ENCODE measurements at places on chromosomes 4 and X.

- H3K27ac ChIP-seq: no peak overlapping the region
- no peak for DNase-seq
- H3K4me3 ChIP-seq: no peak overlapping the region
- no peaks in the 10 kb centered on the region for H3K27me3 ChIP-seq
- H3K36me3 ChIP-seq: no peaks in the 10 kb centered on the region
Measured at GRCh38 chrX:10578527-10578926, 41.9 kb downstream of the MID1 start.

GRCh38 chr4:1735215-1735614, 13.9 kb downstream of the TACC3 start:
- no peaks in the 10 kb centered on the region for H3K27me3 ChIP-seq
- peaks cover 2% of the 10 kb centered on the region for H3K4me1 ChIP-seq
- no peak overlapping the region for H3K27ac ChIP-seq
- DNase-seq: no peak

GRCh38 chr4:92012899-92013867, 290.6 kb upstream of the GRID2 start:
- H3K4me1 ChIP-seq: no peaks in the 10 kb centered on the region
- no peak overlapping the region for H3K4me3 ChIP-seq
- H3K27ac ChIP-seq: no peak overlapping the region
- no peaks in the 10 kb centered on the region for H3K27me3 ChIP-seq
- no peak for DNase-seq

DNA sequence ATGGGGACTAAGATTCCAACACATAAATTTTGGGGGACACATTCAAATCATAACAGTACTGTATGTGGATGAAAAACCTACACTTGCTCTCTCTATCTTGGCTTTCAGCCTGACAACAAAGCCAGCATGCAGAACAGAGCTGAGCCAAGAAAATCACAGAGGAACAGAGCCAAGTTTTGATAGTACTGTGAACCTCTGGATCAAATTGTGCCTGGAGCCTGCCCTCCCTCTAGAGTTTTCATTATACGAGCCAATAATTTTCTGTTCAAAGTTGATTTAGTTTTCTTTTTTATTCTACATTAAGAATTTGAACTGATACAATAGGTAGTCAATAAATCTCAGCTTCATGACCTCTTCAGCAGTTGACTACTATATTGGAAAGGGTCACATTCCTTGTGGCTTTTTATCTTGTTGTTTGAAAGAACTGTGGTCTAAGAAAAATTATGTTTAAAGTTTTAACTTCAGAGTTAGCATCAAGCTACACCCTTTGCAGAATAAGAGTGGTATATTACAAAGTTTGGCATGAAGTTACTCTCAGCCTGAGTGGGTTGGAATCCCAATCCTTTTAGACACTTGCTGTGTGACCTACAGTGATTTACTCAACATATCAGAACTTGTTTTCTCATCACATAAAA, 31.1 kb downstream of the GRID2 start:
- DNase-seq: peak; percentile 29
- no peaks in the 10 kb centered on the region for H3K36me3 ChIP-seq
- H3K27me3 ChIP-seq: no peaks in the 10 kb centered on the region
- H3K4me3 ChIP-seq: no peak overlapping the region
- H3K27ac ChIP-seq: no peak overlapping the region
- peaks cover 9% of the 10 kb centered on the region for H3K4me1 ChIP-seq

DNA sequence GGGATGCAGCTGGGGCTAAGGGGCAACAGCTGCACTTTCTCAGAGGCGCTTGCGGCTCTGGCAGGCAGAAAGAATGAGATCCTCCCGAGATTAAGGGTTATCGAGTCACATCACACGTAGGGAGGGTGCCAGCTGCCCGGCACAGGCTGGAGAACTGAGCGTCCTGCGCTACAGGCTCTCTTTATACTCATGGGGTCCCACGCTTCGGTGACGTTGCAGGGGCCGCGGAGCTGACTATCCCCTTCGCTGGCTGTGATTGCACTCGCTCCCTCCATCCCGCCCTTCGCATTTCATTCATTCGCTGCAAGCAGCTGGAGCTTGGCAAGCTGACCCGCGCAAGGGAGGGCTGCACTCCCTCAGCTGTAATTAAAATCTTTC, at the start of gene TACR3:
Gene TACR3 (minus strand): TSS at position 156 of the 378 bp plus-strand sequence. CDS start 310 bp downstream, outside the sequence.
- H3K36me3 ChIP-seq: no peaks in the 10 kb centered on the region
- H3K27ac ChIP-seq: no peak within 1 kb of the TSS
- H3K4me3 ChIP-seq: no peak within 1 kb of the TSS

- H3K4me1 ChIP-seq: no peaks in the 10 kb centered on the region
- DNase-seq: no peak
- no peaks in the 10 kb centered on the region for H3K27me3 ChIP-seq
- H3K36me3 ChIP-seq: no peaks in the 10 kb centered on the region
- no peak overlapping the region for H3K27ac ChIP-seq
- H3K4me3 ChIP-seq: no peak overlapping the region
Measured at GRCh38 chr4:13182133-13182532, 302.0 kb downstream of the RAB28 start.

- no peak for DNase-seq
- H3K4me3 ChIP-seq: no peak overlapping the region
- no peaks in the 10 kb centered on the region for H3K36me3 ChIP-seq
- H3K4me1 ChIP-seq: no peaks in the 10 kb centered on the region
- no peak overlapping the region for H3K27ac ChIP-seq
- no peaks in the 10 kb centered on the region for H3K27me3 ChIP-seq
Measured at GRCh38 chr4:176642472-176642871, 150.2 kb downstream of the VEGFC start.

DNA sequence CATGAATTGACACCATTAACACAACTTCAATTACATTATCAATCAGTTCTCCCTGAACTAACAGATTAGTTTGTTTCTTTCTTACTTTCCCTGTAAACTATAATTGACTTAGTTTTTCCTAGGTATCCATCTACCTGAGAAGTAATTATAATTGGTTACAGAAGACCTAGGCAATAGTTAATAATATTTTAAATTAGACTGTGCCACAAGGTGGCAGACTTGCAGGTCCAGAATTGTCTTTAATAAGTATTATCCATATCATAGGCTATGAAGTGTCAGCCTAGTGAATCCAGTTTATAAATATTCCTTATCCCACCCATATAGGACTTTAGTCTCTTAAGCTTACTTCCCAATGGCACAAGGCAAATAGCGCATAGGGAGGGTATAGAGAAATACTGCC, 48.9 kb upstream of the FAM47B start:
- H3K27ac ChIP-seq: no peak overlapping the region
- H3K27me3 ChIP-seq: no peaks in the 10 kb centered on the region
- no peak overlapping the region for H3K4me3 ChIP-seq

GRCh38 chrX:84047339-84047738, 140.7 kb downstream of the RPS6KA6 start:
- DNase-seq: no peak
- no peak overlapping the region for H3K27ac ChIP-seq
- no peaks in the 10 kb centered on the region for H3K4me1 ChIP-seq
- no peaks in the 10 kb centered on the region for H3K36me3 ChIP-seq
- no peaks in the 10 kb centered on the region for H3K27me3 ChIP-seq

DNA sequence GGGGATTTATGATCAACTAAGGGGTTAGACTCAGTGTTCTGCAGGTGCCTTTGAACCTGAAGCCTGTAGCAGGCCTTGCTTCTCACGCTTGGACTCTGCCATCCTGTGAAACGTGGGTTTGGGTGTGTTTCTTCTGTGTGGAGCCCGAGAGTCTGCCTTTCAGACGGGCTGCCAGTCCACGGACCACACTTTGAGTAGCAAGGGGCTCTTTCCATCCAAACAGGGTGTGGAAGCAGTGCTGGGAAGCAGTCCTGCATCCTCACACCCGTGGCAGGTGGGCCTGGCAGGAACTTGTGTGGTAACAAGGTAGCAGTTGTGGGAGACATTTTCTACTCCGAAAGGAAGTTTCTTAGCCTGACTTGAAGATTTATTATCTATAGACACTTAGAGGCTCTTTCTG, 22.7 kb downstream of the RGS12 start:
- no peaks in the 10 kb centered on the region for H3K27me3 ChIP-seq
- peaks cover 21% of the 10 kb centered on the region for H3K4me1 ChIP-seq
- H3K36me3 ChIP-seq: peaks cover 34% of the 10 kb centered on the region
- no peak overlapping the region for H3K27ac ChIP-seq
- H3K4me3 ChIP-seq: no peak overlapping the region

DNA sequence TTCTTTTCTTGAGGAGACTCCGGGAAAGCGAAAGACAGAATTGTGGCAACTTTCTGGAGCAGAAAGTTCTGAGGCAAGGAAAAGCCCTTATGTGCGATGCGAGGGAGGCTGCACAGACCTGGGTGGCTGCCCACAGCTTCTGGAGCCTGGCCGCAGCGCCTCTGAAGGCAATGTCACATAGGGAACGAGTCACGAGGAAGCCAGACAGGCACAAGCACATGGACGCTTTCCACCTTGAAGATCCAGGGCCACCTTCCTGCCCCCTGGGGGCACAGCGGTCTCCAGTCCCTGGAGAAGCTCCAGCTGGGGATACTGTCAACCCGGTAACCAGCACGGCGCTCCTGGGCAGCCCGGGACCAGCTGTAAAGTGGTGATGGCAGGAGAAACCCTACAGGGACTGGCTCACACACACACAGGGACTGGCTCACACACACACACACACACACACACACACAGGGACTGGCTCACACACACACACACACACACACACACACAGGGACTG, 69.8 kb downstream of the MTNR1A start:
- H3K4me3 ChIP-seq: peak overlapping the region; percentile 26
- H3K27me3 ChIP-seq: no peaks in the 10 kb centered on the region
- no peak overlapping the region for H3K27ac ChIP-seq
- H3K36me3 ChIP-seq: no peaks in the 10 kb centered on the region

DNA sequence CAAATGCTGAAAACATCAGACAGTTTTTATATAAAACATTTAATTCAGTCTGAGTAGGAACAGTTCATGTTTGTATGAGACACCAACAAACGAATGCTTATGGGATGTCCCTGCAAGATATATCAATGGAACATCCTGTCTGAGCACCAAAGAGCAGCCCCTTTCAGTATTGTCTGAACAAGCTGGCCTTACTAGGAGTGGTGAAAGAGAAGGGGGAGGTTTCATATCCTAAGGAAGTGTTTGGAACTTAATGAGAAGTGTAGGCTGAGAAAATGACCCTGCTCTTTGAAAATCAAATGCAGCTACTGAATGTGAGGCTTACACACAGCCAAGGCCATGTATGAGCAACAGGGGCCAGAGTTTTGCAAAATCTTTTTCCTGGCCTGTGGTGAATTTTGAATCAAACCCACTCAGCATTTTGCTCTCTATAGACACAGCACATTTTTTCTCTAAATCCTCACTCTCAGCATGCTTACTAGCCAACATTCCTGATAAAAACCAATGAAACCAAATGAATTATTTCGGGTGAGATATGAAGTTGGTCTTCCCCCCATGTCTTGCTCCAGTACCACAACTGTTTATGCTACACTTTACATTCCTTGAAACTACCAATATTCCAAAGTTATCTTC, 119.4 kb downstream of the LUZP4 start:
- H3K4me3 ChIP-seq: no peak overlapping the region
- no peak overlapping the region for H3K27ac ChIP-seq
- no peaks in the 10 kb centered on the region for H3K27me3 ChIP-seq
- DNase-seq: no peak

DNA sequence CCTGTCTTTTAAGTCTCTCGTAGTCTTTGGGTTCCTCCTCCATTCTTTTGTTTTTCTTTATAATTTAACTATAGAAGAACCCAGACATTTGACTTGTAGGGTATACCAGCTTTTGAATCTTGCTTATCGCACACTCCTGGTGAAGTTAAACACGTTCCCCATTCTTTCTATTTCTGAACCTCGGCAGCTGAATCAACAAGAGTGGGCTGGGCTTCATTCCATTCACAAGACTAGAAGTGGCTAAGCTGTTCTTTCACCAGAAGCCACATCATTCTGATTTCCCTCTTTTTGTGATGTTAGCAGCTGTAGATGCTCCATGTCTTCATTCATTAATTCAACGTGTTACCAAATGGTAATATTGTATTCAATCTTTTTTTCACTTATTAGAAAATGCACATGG, 167.9 kb downstream of the CORIN start:
- H3K27ac ChIP-seq: no peak overlapping the region
- H3K27me3 ChIP-seq: no peaks in the 10 kb centered on the region
- no peaks in the 10 kb centered on the region for H3K36me3 ChIP-seq

- no peak for DNase-seq
- no peaks in the 10 kb centered on the region for H3K36me3 ChIP-seq
- H3K4me1 ChIP-seq: no peaks in the 10 kb centered on the region
Measured at GRCh38 chr4:10722957-10723356, 38.4 kb upstream of the CLNK start.

DNA sequence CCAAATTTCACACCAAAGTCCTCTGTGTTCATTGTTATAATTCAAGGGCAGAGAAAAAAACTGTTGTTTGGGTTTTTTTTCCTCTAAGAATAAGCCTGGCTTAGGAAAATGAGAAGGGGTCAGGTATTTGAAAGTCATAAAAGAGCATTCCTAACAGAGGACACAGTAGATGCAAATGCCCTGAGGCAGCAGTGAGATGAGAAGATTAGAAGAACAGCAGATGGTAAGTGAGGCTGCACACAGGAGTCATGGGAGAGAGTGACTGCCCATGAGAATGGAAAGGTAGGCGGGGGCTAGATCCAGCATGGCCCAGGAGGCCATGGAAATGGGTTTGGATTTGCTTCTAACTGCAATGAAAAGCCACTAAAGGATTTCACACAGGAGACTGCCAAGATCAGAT, 107.5 kb upstream of the RBPJ start:
- no peaks in the 10 kb centered on the region for H3K36me3 ChIP-seq
- H3K27ac ChIP-seq: no peak overlapping the region
- H3K4me1 ChIP-seq: no peaks in the 10 kb centered on the region
- no peaks in the 10 kb centered on the region for H3K27me3 ChIP-seq
- no peak for DNase-seq
- H3K4me3 ChIP-seq: no peak overlapping the region

GRCh38 chr4:122602277-122603142, 18.4 kb downstream of the IL21 start:
- no peaks in the 10 kb centered on the region for H3K36me3 ChIP-seq
- no peaks in the 10 kb centered on the region for H3K4me1 ChIP-seq
- H3K27me3 ChIP-seq: peaks cover 34% of the 10 kb centered on the region
- no peak for DNase-seq
- H3K4me3 ChIP-seq: no peak overlapping the region
- H3K27ac ChIP-seq: no peak overlapping the region

- H3K27me3 ChIP-seq: no peaks in the 10 kb centered on the region
- no peaks in the 10 kb centered on the region for H3K36me3 ChIP-seq
Measured at GRCh38 chr4:123312951-123313592, 83.5 kb upstream of the SPRY1 start.

DNA sequence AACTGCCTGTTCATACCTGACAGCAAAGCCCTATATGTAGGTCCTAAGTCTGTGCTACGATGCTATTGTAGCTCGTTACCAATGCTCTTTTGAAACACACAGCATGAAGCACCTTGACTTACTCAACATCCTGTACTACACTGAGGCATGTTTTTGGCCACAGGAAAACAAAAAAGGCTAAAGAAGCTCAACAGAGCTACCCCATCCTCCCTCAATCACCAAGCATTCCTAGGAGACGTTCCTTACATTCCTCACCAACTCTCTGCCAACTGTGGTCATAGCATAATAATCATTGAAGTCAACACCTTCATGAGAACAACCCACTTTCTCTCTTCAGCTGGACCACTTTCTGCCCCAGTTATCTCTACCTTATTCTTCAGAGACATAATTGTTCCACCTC, 73.7 kb upstream of the SLC25A43 start:
- no peaks in the 10 kb centered on the region for H3K4me1 ChIP-seq
- no peak overlapping the region for H3K27ac ChIP-seq
- no peak for DNase-seq
- H3K27me3 ChIP-seq: no peaks in the 10 kb centered on the region
- H3K36me3 ChIP-seq: no peaks in the 10 kb centered on the region

Data from heart right ventricle (tissue), 16 donors.